Activated T-helper 1 cell treated with Interleukin-2 at 50 U/mL for 16 hours (primary cell): ENCODE measurements at places on chromosomes 3 and 15.

DNA sequence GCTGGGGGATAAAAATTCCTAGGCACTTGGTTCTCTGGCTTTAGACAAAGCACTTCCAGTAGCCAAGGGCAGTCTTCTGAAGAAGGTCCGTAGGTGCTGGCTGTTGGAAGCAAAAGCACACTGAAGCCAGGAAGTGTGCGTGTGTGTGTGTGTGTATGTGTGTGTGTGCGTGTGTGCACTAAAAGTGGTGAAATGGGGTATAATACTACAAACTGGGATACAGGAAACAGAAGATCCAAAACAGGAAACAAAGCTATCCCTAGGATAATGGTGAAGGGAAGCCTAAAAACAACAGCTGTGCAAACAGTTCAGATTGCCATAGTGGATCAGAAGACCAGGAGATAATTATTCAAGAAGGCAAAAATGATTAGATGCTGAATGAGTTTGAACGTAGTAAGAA, 103.4 kb downstream of the IL20RB start:
- DNase-seq: no peak

DNA sequence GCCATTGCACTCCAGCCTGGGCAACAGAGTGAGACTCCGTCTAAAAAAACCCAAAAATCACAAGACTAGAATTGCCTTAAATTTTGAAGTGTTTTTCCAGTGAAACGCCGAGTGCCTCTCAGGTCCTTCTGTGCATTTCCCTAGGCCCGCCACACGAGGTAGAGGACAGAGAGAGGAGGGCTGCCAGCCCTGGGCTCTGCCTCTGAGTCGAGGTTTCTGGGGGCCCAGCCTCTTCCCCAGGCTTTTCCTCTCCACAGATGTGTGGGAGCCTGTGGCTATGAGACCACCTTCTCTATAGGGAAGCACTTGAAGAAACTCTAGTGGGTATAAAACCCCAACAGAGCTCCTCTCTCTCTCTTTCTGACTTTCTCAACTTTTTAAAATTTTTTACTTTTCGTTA, 10.9 kb upstream of the EHD4 start:
- no peak for DNase-seq

DNA sequence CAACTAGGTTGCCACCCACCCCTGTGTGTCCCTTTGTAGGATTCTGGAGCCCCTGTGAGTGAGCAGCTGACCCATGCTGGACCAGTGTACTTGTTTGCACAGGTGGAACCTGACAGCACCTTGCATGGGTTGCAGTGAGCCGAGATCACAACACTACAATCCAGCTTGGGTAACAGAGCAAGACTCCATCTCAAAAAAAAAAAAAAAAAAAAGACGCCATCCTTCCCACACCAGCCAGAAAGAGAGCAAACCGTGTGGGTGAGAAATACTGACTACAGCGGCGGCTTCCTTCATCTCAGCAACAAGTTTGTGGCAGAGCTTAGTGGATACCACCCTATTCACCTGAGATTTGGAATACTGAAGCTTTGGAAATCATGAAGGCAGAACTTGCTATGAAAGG, 746 bp upstream of the CD80 start:
- DNase-seq: no peak

- no peak for DNase-seq
Observed at GRCh38 chr15:64596701-64597476, 136.5 kb downstream of the ZNF609 start.

DNA sequence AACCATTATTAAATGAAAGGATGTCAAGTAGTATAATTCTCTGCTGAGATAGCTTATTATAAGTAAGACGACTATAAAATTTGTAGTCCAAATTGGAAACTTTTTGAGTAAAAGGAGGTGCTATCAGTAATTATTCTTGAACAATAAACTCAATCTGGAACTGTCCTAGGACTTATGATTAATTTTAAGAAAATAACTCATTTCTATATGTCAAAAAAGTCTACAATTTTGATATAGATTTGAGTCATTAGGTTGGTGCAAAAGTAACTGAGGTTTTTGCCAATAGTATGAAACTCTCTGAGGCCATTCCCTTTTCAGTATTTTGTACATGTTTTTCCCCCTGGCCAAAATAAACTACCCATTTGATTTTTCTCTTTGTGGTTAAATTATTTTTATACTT, 41.0 kb downstream of the LEKR1 start:
- no peak for DNase-seq

- no peak for DNase-seq
Observed at GRCh38 chr3:78792212-78792611, 975.6 kb downstream of the ROBO1 start.

DNA sequence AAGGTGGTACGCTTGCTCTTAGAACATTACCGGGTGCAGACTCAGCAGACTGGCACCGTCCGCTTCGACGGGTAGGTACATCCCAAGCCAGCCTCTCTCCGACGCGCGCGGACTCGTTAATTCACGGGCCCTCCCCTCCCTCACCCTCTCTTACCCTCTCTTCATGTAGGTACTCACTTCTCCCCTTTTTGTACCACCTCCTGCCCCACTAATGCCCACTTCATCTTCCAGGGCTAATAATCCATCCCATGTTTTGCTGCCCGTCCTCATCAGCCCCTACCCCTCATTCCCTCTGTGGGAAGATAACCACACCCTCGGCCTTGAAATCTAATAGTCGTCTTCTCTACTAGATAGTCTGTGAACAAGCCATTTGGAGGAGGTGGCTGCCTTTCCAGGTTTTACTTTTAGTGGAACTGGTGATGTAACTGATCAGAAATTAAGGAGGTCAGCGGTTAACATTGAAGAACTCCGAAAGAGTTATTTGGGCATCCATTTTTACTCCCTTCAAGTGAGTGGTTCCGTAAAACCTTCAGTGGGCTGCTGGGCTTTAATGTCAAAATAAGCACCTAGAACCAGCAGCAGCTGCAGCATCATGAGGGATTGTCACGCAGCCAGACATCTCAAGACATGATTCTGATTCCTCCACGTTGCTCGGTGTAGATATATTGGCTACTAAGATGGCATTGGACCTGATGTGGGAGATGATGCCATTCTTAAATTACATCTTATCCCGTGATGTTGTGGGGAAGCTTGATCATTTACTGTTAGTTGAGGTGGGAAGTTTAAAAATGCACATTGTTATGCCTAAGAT, 1.3 kb downstream of the FEM1B start:
- no peak for DNase-seq

DNA sequence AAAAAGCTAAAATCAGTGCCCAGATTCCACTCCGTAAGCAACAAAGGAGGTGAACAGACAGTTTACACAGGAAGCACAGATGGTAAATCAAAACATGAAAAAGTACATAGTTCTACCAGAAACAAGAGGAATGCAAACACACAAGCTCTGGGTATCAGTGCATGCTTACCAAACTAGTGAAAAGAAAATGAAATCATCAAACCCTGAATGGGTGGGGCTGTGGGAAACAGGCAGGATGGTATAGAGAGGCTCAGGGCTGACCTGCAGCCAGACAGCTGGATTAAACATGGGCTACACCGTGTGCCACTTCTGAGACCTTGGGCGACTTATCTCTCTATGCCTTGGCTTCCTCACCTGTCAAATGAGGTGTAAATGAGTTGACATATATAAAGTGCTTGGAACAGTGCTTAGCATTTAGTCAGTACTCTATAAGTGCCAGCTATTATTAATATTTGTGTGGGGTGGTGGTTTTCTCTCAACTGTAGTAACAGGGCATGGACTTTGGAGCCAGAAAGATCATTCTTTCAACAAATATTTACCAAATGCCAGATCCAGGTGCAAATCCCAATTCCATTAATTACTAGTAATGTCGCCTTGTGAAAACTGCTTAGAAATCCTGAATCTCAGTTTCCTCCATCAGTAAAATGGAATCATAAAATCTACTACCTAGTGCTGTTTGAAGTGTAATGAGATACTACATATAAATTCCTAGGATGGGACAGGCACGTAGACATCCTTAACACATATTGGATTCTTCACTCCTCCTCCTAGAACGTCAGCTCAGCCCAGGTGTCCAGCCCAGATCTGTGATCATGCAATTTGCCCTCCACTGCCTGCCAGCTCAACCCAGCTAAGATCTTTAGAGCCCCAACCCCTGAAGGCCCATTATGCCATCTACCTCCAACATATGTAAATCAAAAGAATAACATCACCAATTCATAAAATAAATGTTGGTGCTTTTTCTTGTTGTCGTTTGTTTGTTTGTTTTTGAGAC, 55.5 kb upstream of the SMAD3 start:
- DNase-seq: no peak

DNA sequence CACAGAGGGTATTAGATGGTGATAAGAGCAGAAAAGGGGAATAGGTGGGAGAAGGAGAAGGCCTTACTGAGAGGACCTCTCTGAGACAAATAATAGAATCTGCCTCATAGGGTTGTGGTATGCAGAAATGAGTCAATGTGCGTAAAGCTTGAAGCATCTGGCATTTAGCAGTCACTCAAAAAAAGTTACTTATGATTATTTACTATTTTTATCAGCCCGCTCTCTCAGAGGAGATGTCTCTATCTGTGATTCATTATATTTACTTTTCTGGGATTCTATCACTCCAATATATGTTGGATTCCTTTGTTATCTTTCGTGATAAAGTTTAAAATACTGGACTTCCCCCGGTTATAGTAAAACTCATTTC, 4.6 kb upstream of the TM4SF1 start:
- DNase-seq: no peak

GRCh38 chr15:94258246-94258645, 26.9 kb downstream of the MCTP2 start:
- DNase-seq: no peak

DNA sequence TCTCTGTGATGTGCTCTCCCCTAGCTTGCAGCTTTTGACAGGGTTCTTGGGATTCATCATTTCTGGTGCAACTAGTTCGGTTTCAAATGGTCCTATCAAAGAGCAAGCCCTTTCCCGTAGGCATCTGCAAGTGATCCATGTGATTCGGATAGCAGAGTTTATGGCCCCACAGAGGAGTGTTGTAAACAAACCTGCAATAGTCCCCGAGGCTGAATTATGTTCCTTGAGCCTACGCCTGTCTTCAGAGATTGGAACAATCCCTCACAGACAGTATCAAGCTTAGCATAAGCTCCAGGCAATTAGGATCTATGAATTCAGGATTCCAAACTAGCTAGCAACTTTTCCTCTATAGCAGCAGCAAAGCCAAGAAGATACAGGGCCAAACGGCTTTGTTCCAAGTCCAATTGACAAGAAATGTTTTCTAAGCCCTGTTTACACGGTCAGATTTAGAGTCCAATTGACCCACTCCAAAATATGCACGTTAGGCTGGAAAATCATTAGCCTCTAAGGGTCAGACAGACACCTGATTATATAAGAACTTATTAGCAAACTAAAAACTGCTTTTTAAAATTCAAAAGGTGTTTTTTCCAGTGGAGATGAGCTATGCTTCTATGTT, 24.8 kb downstream of the LNP1 start:
- DNase-seq: no peak

DNA sequence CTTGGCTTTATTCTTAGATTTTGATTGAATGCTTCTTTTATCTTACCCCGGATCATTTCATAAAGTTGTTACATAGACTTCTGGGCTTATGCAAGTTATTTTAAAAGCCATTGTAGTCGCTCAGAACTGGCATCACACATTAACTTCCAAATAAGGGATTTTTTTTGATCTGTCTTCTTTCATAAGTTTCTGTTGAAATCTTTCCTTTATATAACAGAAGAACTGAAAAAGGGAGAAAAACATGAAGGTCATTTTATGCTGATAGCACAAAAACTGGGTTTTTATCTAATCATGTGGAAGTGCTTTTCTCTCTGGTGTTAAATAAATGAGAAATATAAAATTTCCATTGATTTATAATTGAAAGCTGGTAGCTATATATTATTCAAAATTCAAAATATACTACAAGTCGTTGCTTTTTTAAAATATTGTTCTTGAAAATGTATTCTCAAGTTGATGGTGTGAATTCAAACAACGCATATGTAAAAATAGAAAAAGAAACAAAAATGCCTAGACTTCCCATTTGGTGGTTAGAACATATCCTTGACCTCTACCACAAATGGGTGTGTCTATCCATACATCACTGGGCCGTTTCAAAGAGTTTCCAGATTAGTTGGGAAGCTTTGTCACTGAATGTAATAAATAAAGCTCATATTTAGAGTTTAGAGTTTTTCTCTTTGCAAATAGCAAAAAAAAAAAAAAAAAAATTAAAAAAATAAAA, 258.3 kb upstream of the ZPLD1 start:
- no peak for DNase-seq

GRCh38 chr15:34837246-34838016, 42.1 kb upstream of the ACTC1 start:
- DNase-seq: no peak

- DNase-seq: no peak
Observed at GRCh38 chr3:124625074-124625473, 105.2 kb upstream of the UMPS start.

DNA sequence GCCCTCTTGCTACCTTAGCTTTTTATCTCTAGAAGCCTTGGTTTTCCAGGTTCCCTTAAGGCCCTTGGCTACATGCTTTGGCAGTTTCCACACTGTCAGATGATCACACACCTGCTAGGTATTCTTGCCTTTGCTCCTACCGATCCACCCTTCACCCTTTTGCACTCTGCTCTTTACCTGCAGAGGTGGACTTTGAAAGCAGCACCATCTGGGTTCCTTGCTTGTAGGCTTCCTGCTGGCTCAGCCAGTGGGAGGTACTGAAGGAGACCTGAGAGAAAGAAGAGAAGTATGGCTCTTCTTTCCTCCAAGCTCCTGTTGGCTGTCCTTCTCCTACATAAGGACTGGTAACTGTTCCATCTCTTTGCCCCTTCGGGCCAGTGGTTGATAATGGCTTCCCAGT, 7.3 kb upstream of the ZNF592 start:
- DNase-seq: no peak

DNA sequence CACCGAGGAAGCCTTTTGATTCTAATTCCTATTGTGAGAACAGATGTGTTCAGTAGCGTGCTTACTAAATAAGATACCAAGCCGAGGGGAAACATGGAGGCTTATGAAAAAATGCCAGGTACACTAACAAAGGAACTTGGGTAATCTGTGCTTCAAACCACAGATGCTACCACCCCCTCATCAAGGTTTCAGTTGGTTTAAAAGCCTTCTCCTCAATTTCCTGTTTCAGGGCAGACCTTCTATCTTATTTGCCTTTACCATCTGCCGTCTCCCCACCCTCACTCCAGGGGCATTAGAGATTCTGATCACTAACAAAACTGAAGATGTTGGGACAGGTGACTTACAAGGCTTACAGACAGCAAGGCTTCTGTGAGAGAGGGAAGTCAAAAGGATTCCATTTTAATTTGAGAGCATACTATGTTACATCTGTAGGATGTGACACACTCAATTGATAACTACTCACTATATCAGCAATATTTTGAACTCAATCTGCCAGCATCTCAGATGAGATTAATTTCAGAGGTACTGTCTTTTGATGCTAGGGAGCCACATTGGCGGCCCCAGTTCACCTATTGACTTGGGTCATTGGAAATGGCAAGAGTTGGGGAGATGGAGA, 60.6 kb upstream of the PLCL2 start:
- no peak for DNase-seq

- DNase-seq: no peak
Observed at GRCh38 chr15:65303687-65304380, 643 bp upstream of the RNU5B-1 start.

- DNase-seq: no peak
Observed at GRCh38 chr3:71942432-71943187, 157.7 kb upstream of the PROK2 start.

GRCh38 chr3:3066910-3067309, 43.3 kb downstream of the IL5RA start:
- no peak for DNase-seq

GRCh38 chr3:129441782-129442181, 1.8 kb downstream of the IFT122 start:
- no peak for DNase-seq
